Right cardiac atrium (tissue), 5 donors: ENCODE measurements at places on chromosomes 7 and 10. TPM values are rescaled to one million over a fixed set of nuclear protein-coding genes. Genes with fewer than 3 reads are reported as not detected.
A peak's percentile ranks its signal among the peaks of the same experiment; 100 is the strongest.

- peak; percentile 73 for DNase-seq
Observed at GRCh38 chr7:158695726-158696452, 8.7 kb downstream of the NCAPG2 start.

- DNase-seq = peak; percentile 59
Observed at GRCh38 chr10:44070282-44070681, 314.6 kb downstream of the CXCL12 start.

GRCh38 chr10:98080494-98080893 is 50.1 kb upstream of the CRTAC1 start:
- DNase-seq = no peak

DNA sequence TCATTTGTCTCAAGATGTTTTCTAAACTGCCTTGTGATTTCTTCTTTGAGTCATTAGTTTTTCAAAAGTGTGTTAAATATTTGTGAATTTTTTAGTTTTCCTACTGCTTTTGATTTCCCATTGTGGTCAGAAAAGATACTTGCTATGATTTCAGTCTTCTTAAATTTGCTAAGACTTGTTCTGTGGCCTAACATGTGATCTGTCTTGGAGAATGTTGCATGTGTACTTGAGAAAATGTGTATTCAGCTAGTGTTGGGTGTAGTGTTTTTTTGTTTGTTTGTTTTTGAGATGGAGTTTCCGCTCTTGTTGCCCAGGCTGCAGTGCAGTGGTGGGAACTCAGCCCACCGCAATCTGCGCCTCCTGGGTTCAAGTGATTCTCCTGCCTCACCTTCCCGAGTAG is 28.6 kb downstream of the BMPR1A start:
- no peak for DNase-seq

- DNase-seq = no peak
Observed at GRCh38 chr10:89213191-89213808, 6.2 kb upstream of the CH25H start.

DNA sequence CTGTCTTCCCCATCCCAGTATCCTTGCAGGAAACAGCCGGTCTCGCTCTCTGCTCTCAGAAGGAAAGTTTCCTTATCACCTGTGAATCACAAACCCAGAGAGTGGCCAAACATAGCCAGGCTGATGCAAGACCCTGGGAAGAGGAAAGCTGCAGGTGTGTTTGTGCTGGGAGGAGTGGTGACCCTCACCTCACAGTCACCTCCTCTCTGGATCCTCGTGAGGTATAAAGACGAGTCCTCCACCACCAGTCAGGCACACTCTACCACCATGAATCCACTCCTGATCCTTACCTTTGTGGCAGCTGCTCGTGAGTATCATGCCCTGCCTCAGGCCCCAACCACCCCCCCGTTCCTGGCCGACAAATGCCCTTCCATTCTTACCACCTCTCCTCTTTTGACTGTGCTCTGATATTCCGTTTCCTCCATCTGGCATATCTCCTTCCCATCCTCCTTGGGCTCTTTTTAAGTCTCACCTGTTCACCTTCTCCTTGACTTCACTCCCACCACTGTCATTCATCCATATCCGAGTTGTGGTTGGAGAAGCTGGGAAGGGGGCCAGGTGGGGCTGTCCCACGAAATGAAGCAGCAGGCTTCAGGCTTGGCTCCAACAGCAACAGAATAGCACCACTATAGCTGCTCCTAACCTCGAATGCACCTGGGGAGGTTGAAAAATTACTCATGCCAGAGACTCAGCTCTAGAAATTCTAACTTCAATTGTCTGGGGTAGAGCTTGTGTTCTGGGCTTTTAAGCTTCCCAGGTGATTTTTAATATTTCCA is at the start of gene PRSS1:
Gene PRSS1, plus strand, starts transcription at position 255 of the 776 bp plus-strand sequence. Its CDS starts 13 bp downstream, at position 268.
- no peak for DNase-seq

- no peak for DNase-seq
Observed at GRCh38 chr10:38979535-38979934, 885.4 kb downstream of the ZNF37A start.

DNA sequence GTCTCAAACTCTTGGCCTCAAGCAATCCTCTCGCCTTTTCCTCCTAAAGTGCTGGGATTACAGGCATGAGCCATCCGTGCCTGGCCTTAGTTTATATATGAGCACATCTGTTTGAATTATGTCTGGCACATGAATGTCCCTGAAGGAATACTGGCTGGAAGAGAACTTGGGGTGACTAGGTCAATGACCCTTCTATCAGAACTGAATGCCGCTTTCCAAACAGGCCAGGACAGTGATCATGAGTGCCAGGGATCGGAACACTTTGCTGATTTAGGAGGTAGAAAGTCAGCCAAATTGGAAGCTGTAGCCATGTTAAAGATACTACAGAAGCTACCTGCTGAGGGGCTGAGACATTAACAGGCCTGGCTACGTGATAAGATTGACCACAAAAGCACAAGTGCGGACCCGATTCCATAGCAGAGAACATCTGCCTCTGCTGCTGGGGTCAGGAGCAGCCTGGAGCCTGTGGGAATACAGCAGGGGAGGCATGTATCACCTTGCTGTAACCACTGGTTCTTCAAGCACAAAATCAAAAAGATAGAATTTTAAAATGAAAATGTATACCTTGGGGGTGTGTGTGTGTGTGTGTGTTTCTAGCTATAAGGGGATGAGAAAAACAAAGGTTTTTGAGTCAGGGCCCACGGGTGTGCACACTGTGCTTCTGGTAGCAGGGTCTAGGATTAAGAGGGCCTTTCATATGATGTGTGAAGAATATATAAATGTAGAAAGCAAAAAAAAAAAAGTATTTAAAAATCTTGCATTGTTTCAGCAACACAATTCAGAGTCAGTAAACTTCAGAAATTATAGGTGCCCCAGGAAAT is 293.7 kb downstream of the BBS9 start:
- DNase-seq = no peak

GRCh38 chr10:46514431-46514861 is 42.0 kb downstream of the GPRIN2 start:
- DNase-seq = peak; percentile 3

- no peak for DNase-seq
Observed at GRCh38 chr10:132872658-132873057, 69.7 kb downstream of the CFAP46 start.

GRCh38 chr7:132272763-132273371 is 303.4 kb downstream of the PLXNA4 start:
- no peak for DNase-seq

- DNase-seq = peak; percentile 90
Observed at GRCh38 chr10:78972160-78972946, 96.4 kb upstream of the ZMIZ1 start.

DNA sequence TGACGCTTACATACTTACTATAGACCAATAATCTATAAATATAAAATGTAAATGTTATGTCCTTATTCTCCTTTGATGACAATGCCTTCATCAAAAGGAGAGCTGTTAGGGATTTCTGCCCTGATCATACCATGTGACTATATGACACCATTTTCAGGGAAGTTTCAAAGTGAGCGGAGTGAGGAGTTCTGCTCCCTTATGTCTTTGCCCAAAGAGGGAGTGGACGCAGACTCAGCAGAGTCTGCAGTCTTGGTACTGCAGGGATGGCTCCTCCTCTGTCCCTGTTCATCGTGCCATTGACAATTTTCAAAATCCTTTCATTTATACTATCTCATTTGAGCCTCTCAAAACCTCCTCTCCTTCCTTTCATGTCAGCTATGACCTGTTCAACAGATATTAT is 27.9 kb downstream of the HYAL4 start:
- DNase-seq = no peak

- no peak for DNase-seq
Observed at GRCh38 chr7:158849442-158849767, 7.0 kb upstream of the DYNC2I1 start.

DNA sequence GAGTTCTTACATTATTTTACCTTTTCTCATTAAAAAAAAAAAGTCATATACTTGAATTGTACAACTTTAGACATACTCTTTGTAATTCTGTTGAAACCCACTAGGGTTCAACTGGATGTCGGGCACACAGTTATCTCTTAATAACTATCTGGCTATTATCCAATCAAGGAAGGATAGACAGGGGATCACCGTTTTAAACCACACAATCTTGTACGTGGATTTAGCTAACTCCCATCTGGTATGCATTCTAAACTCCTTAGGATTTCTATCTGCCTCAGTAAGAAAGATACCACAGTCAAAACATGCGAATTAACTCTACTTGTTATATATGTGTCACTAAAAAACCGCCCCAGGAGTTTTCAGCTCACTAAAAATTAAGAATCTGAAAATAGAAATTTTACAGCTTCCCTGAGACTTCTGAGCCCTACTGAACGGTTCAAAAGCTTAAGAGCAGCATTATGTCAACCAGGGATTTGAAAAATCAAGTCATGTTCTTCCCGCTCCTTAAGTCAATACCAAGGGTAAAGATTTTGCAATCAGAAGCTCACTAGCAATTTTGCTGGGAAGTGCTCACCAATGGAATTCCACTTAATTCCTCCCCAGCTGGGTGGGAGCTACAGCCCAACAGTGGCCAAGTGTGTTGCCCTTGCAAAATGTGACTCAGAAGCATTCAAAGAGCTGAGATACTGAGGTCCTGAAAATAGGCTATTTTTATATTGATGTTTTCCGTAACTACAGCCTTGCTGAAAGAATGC is 267.0 kb downstream of the FRMD4A start:
- DNase-seq = no peak

Gene PGAM2
- 1,159 TPM for total RNA-seq

Gene NEUROD6
- not detected for total RNA-seq

Gene BMS1
- total RNA-seq = 12.4 TPM

Gene NKX1-2
- total RNA-seq = not detected

Gene CALN1
- not detected for total RNA-seq

Gene ATP6V0E2
- 99.2 TPM for total RNA-seq

Gene CHST12
- total RNA-seq = 16.6 TPM

Gene LIPN
- total RNA-seq = not detected

Gene MRC1
- total RNA-seq = 51.8 TPM

Gene SP8
- total RNA-seq = not detected

Gene PRXL2A
- 162 TPM for total RNA-seq

Gene ATE1
- 48.3 TPM for total RNA-seq

Gene ALOX5
- 11.5 TPM for total RNA-seq
